Hypothalamus (tissue), 51 donors: ENCODE measurements at places on chromosomes 12 and 14.

- DNase-seq: no peak
Measured at GRCh38 chr12:1890119-1890703, 28.2 kb downstream of the CACNA2D4 start.

DNA sequence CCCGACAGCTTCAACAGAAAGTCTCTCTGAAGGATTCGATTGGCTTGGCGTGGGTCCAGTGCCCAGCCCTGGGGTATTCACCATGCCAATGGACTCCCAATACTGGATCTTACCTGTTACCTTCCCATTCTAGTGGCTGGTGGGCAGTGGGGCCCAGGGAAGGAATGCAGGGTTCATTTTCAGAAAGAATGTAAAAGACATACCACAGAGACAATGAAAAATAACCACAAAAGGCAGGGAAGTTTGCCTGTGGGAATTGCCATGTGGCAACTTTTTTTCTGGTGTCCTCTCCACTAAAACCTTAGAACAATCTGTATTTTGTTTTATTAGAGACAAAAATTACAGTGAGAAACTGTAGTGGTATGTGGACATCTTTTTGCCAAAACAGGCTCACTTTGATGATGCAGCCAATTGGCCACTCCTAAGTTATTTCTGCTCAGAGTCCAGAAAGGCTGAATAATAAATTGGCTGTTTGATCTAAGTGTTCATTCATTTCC, 55.2 kb downstream of the PTGER2 start:
- no peak for DNase-seq

DNA sequence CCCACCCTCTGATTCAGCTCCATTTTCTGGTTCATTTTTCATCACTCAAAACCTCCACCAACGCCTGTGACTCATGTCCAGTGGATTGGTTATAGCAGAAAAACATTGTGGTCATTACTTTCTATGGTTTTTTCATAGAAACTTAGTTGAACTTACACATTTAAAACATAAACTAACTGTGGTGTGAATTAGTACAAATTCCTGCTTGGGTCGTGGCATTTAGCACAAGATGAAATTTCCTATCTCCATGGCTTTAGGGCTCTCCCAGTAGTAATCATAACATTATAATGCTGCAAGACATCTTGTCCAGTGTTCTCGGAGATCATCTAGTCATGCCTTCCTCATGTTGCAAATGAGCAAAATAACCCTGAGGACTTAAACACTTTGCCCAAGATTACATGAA, 7.1 kb downstream of the RNASE7 start:
- DNase-seq: no peak

GRCh38 chr14:24670594-24670993, 36.6 kb upstream of the GZMB start:
- no peak for DNase-seq

DNA sequence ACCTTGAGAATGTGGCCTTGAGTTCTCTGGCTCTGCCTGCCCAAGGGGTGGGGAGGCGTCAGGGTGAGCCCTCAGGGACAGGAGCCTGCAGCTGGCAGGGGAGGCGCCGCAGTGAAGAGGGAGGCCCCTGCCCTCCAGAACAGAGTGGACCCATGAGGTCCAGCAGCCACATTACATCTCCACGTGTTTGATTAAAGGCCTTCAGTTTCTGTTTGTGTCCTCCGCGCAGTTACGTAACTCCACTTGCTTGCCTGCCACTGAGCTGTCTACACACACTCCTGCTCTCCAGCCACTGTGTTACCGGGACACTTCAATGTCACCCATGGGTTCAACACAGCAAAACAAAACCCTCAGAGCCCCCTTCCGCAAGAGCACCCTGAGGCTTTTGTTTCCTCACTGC, 70.4 kb downstream of the CHGA start:
- no peak for DNase-seq

- DNase-seq: no peak
Measured at GRCh38 chr14:81550001-81550637, 16.5 kb upstream of the SEL1L start.

DNA sequence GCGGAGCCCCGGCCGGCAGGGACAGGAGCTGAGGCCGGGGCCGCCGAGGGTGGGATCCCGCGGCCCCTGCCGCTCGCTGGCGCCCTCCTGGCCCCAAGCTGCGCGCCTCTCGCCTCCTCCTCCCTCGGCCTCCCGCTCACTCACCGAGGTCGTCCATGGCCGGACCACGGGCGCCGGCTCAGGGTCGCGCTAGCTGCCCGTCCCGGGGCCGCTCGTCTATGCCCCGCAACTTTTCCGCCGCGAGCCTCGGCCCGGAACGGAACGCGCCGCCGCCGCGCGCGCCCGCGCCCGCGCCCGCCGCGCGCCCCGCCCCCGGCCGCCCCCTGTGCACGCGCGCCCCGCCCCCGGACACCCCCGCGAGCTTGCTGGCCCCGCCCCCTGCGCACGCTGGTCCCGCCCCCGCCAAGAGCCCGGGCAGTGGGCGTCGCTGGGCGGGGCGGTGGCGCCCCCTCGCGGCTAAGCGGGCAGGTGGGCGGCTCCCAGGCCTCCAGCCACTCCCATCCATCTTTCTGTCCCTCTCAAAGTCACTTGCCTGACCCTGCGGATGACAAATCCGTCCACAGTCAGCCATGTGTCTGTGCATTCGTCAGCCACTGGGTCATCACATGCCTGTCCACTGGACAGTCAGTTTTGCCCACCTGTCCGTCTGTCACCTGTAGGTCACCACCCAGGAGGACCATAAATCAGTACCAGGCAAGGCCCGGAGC, at the start of gene PXN:
Gene PXN (minus strand): TSS at position 258 of the 707 bp plus-strand sequence. CDS start 101 bp downstream, at position 157.
- DNase-seq: peak; percentile 67

GRCh38 chr14:32627545-32628298, 298.6 kb downstream of the AKAP6 start:
- DNase-seq: no peak

- no peak for DNase-seq
Measured at GRCh38 chr12:130011611-130012385, 108.0 kb upstream of the TMEM132D start.

DNA sequence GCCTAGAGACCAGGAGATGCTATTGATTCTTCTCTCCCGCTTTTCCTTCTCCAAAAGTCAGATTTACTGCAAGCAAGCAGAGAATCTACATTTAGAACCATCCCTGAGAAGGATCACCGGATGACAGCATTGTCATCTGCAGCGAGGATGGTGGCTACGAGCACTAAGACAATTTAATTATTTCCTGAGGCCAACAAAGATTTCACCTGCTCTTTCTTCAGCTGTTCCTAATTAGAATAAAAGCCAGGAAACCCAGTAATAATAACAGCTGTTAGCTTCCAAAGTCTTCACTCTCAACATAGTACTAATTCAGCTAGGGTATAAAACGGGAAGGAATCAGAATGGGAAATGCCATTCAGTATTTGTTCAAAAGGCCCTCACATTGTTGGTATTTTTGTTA, 53.3 kb downstream of the TMTC1 start:
- DNase-seq: no peak

- no peak for DNase-seq
Measured at GRCh38 chr14:60217713-60218112, 31.3 kb upstream of the PPM1A start.

DNA sequence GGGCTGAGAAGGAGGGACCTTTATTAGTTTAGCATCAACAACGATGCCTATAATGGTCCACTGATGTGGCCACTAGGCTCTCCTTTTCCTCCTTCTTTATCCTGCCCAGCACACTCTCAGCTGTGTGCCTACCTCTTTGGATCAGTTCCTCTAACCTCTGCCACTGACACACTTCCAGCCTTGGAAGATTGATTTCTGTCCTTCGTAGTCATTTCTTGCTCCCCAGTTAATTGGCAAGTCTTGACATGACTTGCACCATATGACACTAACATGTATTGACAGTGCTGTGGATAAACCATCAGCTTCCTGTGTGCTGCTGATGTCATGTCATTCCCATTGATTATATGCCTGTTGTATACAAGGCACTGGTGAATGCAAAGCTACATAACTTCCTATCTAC, 90.2 kb upstream of the PLEKHG7 start:
- DNase-seq: no peak

DNA sequence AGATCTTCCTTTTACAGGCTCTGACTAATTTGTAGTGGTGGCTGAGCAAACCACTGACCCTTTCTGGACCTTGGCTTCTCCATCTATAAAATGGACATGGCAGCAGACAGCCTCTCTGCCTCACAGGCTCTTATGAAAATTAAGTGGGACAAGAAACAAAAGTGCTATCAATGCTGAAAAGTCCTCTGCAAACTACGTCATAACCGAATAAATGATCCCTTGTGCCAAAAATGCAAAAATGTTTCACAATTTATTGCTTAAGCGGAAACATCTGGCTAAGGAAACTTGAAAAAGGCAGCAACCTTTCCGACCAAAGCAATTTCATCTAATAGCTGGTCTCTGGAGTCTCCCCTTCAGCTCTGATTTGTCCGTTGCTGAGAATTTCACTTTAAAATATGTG, 108.5 kb upstream of the PLXNC1 start:
- DNase-seq: no peak

- DNase-seq: no peak
Measured at GRCh38 chr12:101823039-101823438, 7.7 kb downstream of the GNPTAB start.

DNA sequence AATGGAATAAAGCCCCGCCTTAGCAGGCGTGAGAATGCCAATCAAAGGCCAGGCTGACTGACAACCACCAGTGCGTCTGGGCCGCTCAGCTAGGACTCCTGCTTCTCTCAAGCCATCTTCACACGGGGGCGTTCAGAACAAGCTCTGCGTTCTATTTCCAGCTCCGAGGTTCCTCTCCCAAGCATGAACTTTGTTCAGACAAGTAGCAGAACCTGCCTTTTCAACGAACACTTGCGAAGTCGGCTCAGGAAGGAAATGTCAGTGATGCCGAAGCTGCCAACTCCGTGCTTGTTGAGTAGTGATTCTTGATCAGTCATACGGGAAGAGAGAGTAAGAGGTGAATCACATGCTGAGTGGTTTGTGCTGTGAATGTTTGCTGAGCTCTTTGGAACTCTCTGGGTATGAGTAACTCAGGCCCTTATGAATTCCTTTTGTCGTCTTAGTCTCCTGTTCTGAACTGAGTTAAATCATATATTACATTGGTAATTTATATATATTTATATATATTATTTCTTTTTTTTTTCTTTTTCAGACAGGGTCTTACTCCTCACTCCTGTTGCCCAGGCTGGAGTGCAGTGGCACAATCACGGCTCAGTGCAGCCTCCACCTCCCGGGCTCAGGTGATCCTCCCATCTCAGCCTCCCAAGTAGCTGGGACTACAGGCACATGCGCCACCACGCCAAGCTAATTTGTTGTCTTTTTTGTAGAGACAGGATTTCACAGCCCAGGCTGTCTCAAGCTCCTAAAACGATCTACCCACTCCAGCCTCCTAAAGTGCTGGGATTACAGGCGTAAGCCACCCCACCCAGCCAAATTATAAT, 29.4 kb upstream of the BCL7A start:
- no peak for DNase-seq

- DNase-seq: no peak
Measured at GRCh38 chr12:126734296-126734695, 1532.7 kb upstream of the TMEM132C start.

- no peak for DNase-seq
Measured at GRCh38 chr12:116152268-116152667, 125.2 kb downstream of the MED13L start.

GRCh38 chr14:68364792-68365192, 428.1 kb downstream of the ZFP36L1 start:
- no peak for DNase-seq

DNA sequence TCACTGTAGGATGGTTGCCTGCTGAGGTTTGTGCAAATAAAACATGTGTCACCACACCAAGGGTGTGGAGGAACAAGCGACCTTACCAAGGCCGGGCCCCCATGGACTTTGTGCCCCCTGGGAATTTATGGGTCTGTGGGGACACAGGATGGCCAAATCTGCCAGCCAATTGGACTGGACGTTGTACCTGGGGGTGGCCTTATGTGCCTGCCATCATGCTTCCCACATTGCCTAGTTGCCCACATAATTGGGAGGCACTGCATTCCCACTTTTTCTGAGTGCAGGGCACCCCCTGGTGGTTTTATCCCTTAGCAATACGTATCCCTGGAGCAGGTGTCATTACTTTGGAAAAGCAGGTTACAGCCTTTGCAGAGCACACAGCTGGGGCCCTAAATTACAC, 92.6 kb upstream of the TMPO start:
- no peak for DNase-seq

DNA sequence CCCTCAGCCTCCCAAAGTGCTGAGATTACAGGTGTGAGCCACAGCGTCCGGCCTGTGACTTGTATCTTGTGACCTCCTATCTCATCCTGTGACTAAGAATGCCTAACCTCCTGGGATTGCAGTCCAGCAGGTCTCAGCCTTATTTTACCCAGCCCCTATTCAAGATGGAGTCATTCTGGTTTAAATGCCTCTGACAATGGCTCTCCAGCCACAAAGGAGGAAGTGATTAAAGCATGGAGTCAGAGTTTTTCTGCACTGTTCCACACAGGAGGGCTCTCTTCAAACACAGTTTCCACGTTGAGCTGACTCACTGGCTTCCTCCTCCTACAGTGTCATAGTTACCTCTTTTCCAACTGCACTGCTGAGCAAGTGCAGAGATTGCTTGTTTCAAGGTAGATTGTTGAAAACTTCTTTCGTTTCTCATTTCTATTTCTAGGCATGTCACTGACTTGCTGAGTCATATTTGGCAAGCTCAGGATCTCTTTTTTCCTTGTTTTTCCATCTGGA, 383.8 kb downstream of the PCNX1 start:
- DNase-seq: peak; percentile 44

GRCh38 chr12:47277972-47278448, 198.3 kb upstream of the AMIGO2 start:
- no peak for DNase-seq

- no peak for DNase-seq
Measured at GRCh38 chr12:91009319-91009950, 4.7 kb upstream of the EPYC start.

- DNase-seq: no peak
Measured at GRCh38 chr14:31965735-31966598, 111.1 kb upstream of the ARHGAP5 start.

DNA sequence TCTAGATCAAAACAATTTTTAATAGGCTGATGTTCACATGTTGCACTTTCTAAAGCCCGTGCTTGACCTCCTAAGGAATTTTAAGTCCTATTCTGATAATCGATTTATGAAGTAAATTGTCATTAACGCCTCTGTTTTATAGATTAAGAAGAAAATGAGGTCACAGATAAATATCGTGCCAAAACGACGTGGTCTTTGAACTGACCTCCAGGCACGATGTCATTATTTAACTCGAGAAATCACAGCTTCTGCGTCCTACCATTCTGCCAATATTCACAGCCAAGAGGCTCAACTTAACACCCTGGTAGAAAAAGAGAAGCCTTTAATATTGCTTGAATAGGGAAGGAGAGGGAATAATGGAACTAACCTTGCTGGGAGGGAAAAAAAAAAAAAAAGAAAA, 888 bp upstream of the EEA1 start:
- no peak for DNase-seq

DNA sequence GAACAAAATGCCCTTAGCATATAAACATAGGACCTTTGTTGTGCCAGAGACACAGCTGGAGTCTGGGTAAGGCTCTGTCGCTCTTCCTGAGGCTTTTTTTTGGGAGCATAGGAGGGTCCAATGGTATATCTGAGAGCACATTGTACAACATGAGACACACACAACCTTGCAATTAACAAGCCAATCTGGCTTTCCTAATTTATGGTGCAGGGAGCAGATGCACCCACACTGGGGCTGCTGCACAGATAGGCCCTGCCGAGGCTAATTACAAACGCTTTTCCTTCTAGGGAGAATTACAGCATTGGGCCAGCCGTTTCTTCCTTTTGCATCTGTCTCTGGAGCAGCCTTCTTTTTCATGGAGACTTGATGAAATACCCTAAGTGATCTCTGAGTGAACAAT, 75.0 kb upstream of the OVCH1 start:
- DNase-seq: no peak

GRCh38 chr14:44339231-44339630, 167.9 kb downstream of the FSCB start:
- no peak for DNase-seq

- no peak for DNase-seq
Measured at GRCh38 chr14:26123459-26123858, 474.4 kb downstream of the NOVA1 start.
